ENCODE measurements at places on chromosomes 7 and 10. TPM values are rescaled to one million over a fixed set of nuclear protein-coding genes. Genes with fewer than 3 reads are reported as not detected.

DNA sequence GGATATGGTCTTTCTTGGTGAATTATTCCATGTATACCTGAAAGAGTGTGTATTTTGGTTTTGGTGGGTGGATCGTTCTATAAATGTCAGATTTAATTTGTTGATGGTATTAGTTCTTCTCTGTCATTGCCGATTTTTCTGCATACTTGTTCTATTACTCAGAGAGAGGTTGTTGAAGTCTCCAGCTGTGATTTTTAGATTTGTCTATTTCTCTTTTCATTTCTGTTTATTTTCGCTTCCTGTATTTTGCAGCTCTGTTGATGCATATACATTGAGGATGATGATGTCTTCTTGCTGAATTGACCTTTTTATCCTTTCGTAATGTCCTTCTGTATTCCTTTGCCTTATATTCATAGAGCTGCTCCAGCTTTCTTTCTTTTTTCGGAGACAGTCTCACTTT lies 12.1 kb upstream of the BHLHA15 start:
- no peak for DNase-seq

DNA sequence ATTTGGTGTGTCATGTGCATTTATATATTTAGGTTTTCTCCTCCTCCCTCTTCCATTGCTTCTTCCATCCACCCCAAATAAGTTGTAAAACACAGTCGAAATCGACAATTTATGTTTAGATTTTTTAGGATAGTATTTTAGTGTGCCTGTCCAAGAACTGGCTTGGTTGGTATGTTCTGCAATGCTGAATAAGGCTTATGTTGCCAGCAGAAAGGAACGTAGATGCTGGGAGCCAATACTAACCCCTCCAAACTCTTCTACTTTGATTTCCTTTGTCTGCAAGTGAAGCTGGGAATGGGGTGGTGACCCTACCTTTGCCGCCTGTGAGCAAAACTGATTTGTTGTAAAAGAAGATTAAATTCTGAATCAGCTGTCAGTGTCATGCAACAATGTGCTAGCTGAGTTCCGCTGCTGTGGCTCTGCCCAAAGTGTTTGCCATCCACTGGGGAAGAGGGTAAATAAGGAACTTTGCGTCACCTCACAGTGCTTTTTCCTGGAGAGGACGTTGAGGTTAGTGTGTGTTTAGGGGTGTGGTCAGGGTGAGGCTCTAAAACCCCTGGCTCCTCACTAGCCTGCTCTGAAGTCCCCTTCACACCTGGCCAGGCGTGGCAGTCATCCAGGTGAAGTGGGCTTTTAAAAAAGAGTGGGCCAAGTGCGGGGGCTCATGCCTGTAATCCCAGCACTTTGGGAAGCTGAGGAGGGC lies 44.4 kb downstream of the TACC2 start:
- no peak for DNase-seq

DNA sequence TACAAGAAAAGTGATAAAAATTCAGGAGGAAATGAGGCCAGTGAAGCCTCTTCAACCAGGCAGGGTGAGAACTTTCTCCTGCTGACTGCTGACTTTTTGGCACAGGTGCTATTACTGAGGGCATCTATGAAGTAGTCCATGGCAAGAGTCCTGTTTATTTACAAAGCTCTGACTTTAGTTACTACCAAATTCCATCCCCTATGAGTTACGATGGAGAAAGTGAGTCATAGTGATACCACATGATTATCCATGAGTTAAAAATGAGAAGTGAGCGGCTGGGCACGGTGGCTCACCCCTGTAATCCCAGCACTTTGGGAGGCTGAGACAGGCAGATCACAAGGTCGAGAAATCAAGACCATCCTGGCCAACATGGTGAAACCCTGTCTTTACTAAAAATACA lies 19.9 kb downstream of the CCDC3 start:
- no peak for DNase-seq

VPS26A gene
- total RNA-seq = 28.4 TPM

NUTM2D gene
- 2.7 TPM for total RNA-seq

GPR85 gene
- not detected for total RNA-seq

FFAR4 gene
- total RNA-seq = not detected

Data from activated T-helper 2 cell treated with anti-CD3 and anti-CD28 coated beads, Interferon-gamma antibody, Interleukin-2, Interleukin-4, amounts not matched to agents 10 μg/mL and 5 μg/mL and 100 μg/mL, durations not matched to agents 14 hours and 24 hours and 36 hours (primary cell).